Bronchial smooth muscle cell (primary cell): ENCODE measurements at places on chromosomes 6 and 20. TPM values are rescaled to one million over a fixed set of nuclear protein-coding genes. Genes with fewer than 3 reads are reported as not detected.

NHSL1 gene
- total RNA-seq, result 15.6 and 19.7 TPM in 2 replicates

ACTL10 gene
- total RNA-seq, result 1.1 and 1.9 TPM in 2 replicates

HSF2 gene
- total RNA-seq, result 19.4 and 22.4 TPM in 2 replicates

ATP9A gene
- 38.3 and 64.9 TPM in 2 replicates for total RNA-seq

ABT1 gene
- total RNA-seq, result 11.8 and 12.0 TPM in 2 replicates

CD93 gene
- total RNA-seq, result under 0.01 and 0.34 TPM in 2 replicates

ECI2 gene
- 88.8 and 94.7 TPM in 2 replicates for total RNA-seq

EFCAB8 gene
- total RNA-seq, result under 0.01 TPM in 1 of 2 replicates, not detected in the other

PLCB4 gene
- 3.1 and 8.2 TPM in 2 replicates for total RNA-seq

TGM2 gene
- 12.6 and 118 TPM in 2 replicates for total RNA-seq

PSMA7 gene
- 311 and 391 TPM in 2 replicates for total RNA-seq

BPIFB1 gene
- not detected in 2 replicates for total RNA-seq

PEX3 gene
- 20.8 and 23.3 TPM in 2 replicates for total RNA-seq

TPX2 gene
- 2.8 and 7.6 TPM in 2 replicates for total RNA-seq
